ENCODE measurements at places on chromosomes 11 and 22. TPM values are rescaled to one million over a fixed set of nuclear protein-coding genes. Genes with fewer than 3 reads are reported as not detected.

- no peaks in the 10 kb centered on the region for H3K36me3 ChIP-seq
- no peaks in the 10 kb centered on the region for H3K27me3 ChIP-seq
- H3K4me3 ChIP-seq = no peak overlapping the region
- no peaks in the 10 kb centered on the region for H3K4me1 ChIP-seq
- no peak for DNase-seq
These were observed 209.5 kb downstream of the AASDHPPT start for GRCh38 chr11:106286881-106287504.

DNA sequence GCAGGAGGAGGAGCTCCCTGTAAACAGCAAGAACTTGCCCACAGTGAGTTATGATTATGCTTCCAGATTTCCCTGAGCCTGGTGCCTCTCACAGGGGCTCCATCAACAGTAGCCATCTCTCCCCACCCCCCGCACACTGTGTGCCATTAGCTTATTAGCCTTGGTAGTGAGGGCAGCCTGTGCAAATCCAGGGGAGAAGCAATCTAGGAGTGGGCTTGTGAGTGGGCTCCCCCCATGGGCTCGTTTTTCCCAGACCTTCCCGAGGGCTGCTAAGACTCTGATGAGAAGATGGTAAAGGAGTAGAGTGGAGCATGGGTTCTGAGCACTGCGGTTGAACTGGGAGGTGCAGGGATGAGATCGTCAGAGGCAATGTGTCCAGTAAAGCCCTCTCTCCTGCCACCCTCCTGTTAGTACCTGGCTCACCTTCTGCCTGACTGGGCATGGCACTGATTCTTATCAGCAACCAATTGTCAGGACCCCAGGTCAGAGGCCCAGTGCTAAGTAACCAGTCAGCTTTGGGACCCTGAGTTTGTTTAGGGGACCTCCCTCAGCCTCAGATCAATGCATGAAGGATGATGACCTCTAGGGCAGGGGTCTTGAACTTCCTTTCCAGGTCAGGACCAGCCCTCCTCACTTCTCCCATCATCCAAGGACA lies 38.4 kb upstream of the TP53I11 start:
- no peaks in the 10 kb centered on the region for H3K27me3 ChIP-seq
- no peaks in the 10 kb centered on the region for H3K36me3 ChIP-seq
- no peak for DNase-seq
- peaks cover 5% of the 10 kb centered on the region for H3K4me1 ChIP-seq
- H3K27ac ChIP-seq = no peak overlapping the region

- H3K36me3 ChIP-seq = no peaks in the 10 kb centered on the region
- no peak overlapping the region for H3K27ac ChIP-seq
- H3K4me3 ChIP-seq = no peak overlapping the region
- H3K4me1 ChIP-seq = no peaks in the 10 kb centered on the region
- H3K27me3 ChIP-seq = no peaks in the 10 kb centered on the region
These were observed 27.1 kb upstream of the NXPE2 start for GRCh38 chr11:114651145-114651718.

- no peaks in the 10 kb centered on the region for H3K4me1 ChIP-seq
- no peak for DNase-seq
- no peak overlapping the region for H3K27ac ChIP-seq
- H3K36me3 ChIP-seq = no peaks in the 10 kb centered on the region
- no peak overlapping the region for H3K4me3 ChIP-seq
- H3K27me3 ChIP-seq = no peaks in the 10 kb centered on the region
These were observed 360.8 kb downstream of the TBC1D22A start for GRCh38 chr22:47123006-47123826.

Gene OR10A2
- 0.05 TPM for total RNA-seq

- DNase-seq = no peak
- H3K36me3 ChIP-seq = no peaks in the 10 kb centered on the region
- H3K4me3 ChIP-seq = no peak overlapping the region
- H3K27me3 ChIP-seq = peaks cover 3% of the 10 kb centered on the region
- no peaks in the 10 kb centered on the region for H3K4me1 ChIP-seq
These were observed 117.7 kb upstream of the LMO1 start for GRCh38 chr11:8381343-8381742.

DNA sequence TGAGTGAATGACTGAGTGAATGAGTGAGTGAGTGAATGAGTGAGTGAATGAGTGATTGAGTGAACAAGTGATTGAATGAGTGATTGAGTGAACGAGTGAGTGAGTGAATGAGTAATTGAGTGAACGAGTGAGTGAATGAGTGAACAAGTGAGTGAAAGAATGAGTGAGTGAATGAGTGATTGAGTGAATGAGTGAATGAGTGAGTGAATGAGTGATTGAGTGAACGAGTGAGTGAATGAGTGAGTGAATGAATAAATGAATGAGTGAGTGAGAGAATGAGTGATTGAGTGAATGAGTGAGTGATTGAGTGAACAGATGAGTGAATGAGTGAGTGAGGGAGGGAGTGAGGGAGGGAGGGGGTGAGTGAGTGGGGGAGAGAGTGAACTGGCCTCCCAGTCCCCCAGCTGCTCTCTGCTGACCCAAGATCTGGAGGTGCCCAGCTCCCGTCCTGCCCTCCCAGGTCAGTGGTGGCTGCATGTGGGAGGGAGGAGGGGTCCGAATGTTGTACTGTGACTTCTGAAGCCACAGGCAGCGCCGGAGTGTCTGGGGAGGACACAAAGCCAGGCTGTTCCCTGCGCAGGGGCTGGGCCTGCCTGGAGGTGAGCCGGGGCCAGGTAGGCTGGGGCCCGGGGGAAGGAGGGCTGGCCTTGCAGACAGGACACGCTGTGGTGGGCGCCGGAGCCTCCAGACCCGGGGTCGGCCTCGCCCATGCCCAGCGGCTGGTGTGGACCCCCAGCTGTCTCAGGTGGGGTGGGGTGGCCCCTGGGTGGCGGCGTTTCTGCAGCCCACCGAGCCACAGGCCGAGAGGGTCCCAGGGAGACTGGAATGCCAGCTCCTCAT lies 17.8 kb upstream of the PIM3 start:
- DNase-seq = no peak
- no peaks in the 10 kb centered on the region for H3K36me3 ChIP-seq
- no peaks in the 10 kb centered on the region for H3K27me3 ChIP-seq
- peaks cover 24% of the 10 kb centered on the region for H3K4me1 ChIP-seq

GRCh38 chr22:29691636-29692326 lies 28.0 kb upstream of the CABP7 start:
- H3K4me1 ChIP-seq = no peaks in the 10 kb centered on the region
- no peaks in the 10 kb centered on the region for H3K27me3 ChIP-seq
- no peak for DNase-seq
- H3K27ac ChIP-seq = no peak overlapping the region
- no peak overlapping the region for H3K4me3 ChIP-seq

GRCh38 chr11:3786781-3787428 lies 10.4 kb downstream of the NUP98 start:
- peak overlapping the region; percentile 32 for H3K27ac ChIP-seq
- peaks cover 14% of the 10 kb centered on the region for H3K4me1 ChIP-seq
- peaks cover 4% of the 10 kb centered on the region for H3K36me3 ChIP-seq
- no peak for DNase-seq

GRCh38 chr11:72585762-72586311 lies 88.4 kb downstream of the PDE2A start:
- peaks cover 34% of the 10 kb centered on the region for H3K27me3 ChIP-seq
- no peak overlapping the region for H3K27ac ChIP-seq
- H3K4me1 ChIP-seq = peaks cover 36% of the 10 kb centered on the region
- no peaks in the 10 kb centered on the region for H3K36me3 ChIP-seq

- no peaks in the 10 kb centered on the region for H3K36me3 ChIP-seq
- no peak for DNase-seq
- H3K4me3 ChIP-seq = no peak overlapping the region
- no peak overlapping the region for H3K27ac ChIP-seq
These were observed 6.0 kb downstream of the ART5 start for GRCh38 chr11:3635641-3636375.

DNA sequence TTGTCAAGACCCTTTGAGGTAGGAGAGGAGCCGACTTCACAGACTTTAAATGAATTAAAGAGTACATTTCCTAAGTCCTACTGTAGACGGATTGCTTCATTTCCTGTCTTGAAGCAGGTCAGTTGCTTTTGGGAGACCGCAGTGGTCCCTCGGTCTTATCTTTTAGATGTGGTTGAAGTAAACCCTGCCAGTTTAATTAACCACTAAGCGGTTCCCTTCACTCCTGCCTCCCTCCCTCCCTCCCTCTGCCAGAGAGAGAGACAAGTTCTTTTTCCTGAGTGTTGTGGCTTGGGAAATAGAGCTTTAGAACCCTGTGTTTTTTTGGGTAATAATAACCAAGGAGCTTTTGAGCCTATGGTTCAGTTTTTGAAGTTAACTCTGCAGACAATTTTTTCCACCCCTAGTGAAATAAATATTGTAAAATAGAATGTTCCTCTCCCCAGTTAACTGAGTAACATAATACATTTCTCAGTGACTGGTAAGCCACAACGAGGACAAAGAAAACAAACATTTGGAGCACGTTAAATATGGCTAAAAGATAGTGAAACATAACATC lies 147.5 kb downstream of the LDLRAD3 start:
- no peak for DNase-seq
- H3K36me3 ChIP-seq = no peaks in the 10 kb centered on the region
- peaks cover 15% of the 10 kb centered on the region for H3K27me3 ChIP-seq
- H3K4me3 ChIP-seq = no peak overlapping the region
- H3K27ac ChIP-seq = no peak overlapping the region

- H3K4me3 ChIP-seq = no peak overlapping the region
- DNase-seq = no peak
- no peaks in the 10 kb centered on the region for H3K36me3 ChIP-seq
- H3K27me3 ChIP-seq = no peaks in the 10 kb centered on the region
These were observed 21.3 kb downstream of the KRTAP5-5 start for GRCh38 chr11:1650918-1651262.

Gene MYOD1
- total RNA-seq = not detected

Gene KLHDC7B
- total RNA-seq = 2.4 TPM

GRCh38 chr22:17303840-17304779 lies 65.2 kb upstream of the CECR2 start:
- no peak overlapping the region for H3K4me3 ChIP-seq
- H3K27ac ChIP-seq = peak overlapping the region; percentile 43
- H3K4me1 ChIP-seq = peaks cover 15% of the 10 kb centered on the region
